ENCODE measurements at places on chromosomes 6 and 20.
A peak's percentile ranks its signal among the peaks of the same experiment; 100 is the strongest.

DNA sequence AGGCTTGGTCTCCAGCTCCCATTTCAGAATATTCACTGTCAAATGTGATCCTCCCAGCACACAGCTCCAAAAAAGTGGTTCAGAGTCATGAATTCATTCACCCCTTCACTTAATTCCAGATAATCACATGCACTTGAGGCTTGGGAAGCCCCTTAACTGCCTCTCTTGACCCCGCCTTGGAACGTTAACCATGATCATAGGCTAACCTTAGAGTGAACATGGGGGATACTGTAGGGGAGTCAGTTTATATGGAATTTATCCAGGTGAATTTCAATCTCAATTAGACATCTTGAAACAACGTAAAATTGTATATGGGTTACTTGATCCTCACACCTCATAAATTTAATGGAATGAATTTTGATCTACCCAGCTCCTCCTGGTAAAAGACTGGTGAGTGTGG lies 346.8 kb upstream of the ARID1B start:
- no peak for DNase-seq

GRCh38 chr6:89398762-89399525 lies 13.1 kb downstream of the RRAGD start:
- DNase-seq: no peak

DNA sequence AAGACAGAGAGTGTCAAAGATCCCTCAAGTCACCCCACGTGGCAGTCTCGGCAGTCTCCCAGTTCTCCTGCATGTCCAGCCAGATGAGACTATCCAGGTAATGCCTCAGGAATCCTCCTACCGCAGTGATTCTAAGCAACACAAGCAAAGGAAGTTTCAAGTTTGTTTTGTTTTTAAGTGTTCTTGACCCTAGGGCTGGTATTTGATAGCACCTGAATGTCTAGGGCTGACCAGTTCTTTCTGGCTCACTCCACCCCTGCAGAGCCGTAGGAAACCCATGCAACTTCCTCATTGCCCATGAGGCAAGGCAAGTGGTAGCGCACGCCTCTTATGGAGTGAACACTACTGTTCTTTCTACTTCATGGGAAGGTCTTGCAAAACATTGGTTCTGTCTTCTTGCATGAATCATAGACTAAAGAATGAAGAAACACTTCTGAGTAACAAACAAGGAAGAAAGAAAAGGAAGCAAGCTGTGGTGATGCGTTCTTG lies 24.8 kb upstream of the FOXQ1 start:
- DNase-seq: peak; percentile 73

GRCh38 chr6:166512567-166512966 lies 73.9 kb downstream of the RAMACL start:
- no peak for DNase-seq

DNA sequence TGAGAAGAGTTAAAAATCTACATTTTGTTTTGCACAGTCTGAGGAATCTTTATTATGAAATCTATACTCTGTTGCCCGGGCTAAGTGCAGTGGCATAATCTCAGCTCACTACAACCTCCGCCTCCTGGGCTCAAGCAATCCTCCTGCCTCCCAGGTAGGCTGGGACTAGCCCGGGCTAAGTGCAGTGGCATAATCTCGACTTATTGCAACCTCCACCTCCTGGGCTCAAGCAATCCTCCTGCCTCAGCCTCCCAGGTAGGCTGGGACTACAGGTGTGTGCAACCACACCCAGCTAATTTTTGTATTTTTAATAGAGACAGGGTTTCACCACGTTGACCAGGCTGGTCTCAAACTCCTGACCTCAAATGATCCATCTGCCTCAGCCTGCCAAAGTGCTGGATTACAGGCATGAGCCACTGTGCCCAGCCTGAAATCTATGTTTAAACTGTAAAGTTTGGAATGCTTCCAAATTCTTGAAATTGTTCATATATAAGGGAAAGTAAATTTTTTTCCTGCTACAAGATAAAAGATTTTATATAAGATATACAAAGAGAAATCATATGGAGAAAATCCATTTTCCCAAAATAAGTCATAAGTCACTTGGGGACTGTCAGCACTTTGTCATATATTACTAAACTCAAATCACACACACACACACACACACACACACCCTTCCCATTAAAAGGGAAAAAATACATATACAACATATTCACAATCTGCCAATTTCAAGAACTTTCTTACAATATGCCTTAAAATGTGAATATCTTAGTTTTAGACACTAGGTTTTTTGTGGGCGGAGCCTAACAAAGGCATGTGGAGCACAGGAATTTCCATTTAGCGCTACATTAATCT lies 19.4 kb downstream of the PTPRK start:
- no peak for DNase-seq

DNA sequence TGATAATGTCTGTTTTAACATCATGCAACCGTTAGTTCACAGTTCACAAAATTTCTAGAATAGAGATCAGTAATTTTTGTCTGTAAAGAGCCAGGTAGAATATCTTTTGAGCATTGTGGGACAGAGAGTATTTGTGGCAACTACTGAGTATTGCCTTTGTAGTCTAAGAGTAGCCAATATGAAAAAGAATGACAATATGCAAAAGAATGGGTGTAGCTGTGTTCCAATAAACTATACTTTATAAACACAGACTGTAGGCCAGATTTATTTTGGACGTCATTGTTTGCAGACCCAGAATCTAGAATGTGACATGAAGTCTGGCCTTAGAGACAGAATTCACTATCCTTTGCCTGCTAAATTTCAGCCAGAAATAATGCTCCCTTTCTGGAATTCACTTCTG lies 694.1 kb upstream of the MMS22L start:
- no peak for DNase-seq

DNA sequence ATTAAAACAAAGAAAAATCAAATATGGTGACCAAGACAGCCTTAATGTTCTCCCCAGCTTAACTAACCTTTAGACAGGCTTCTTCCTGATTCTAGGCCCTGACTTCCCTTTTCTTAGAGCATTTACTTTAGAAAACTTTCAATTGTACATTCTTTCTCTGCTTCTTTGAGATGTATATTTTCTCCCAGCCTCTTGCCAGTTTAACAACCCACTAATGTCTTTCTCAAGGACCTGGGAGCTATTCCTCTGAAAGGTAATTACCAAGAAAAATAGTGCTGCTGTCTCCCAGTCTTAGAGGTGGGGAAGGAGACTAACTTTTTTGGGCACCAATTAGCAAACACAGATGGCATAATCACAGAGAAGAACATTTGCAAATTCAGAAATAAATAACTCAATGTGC lies 62.8 kb upstream of the KCNQ5 start:
- no peak for DNase-seq

GRCh38 chr20:57150559-57150958 lies 115.9 kb downstream of the BMP7 start:
- DNase-seq: no peak

DNA sequence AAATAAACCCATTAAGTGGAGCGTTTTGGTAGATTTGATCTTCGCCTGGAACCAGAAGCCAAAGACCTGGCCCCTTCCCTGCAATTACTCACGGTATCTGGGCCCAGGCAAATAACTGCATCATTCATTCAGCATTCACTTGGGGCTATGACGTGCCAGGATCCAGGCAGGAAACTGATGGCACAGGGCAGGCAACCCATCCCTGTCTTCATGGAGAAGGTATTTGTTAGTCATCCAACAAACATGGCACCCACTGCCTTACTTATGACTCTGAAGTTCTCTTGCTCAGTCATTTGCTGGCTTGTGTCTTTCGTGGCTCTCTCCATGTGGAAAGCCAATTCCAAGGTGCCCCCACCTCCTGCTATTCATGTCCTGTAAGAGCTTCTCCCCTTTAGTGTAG lies 232.4 kb downstream of the BMP7 start:
- DNase-seq: no peak

- DNase-seq: no peak
Measured at GRCh38 chr6:5028921-5029320, 25.1 kb upstream of the RPP40 start.

DNA sequence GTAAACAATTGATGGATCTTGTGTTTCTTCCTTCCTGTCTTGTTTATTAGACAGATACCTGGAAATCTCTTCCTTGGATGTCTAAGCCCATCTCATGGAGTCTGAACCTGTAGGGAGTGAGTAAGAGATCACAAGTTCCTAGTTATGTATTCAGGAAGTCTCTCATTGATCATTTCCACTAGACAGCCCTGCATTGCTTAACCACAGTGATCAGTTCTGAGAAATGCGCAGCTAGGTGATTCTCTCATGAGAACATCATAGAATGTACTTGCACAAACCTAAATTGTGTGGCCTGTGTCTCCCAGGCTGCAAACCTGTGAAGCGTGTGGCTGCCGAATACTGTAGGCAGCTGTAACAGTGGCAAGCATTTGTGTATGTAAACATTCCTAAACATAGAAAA lies 39.1 kb downstream of the FAM120B start:
- DNase-seq: no peak

DNA sequence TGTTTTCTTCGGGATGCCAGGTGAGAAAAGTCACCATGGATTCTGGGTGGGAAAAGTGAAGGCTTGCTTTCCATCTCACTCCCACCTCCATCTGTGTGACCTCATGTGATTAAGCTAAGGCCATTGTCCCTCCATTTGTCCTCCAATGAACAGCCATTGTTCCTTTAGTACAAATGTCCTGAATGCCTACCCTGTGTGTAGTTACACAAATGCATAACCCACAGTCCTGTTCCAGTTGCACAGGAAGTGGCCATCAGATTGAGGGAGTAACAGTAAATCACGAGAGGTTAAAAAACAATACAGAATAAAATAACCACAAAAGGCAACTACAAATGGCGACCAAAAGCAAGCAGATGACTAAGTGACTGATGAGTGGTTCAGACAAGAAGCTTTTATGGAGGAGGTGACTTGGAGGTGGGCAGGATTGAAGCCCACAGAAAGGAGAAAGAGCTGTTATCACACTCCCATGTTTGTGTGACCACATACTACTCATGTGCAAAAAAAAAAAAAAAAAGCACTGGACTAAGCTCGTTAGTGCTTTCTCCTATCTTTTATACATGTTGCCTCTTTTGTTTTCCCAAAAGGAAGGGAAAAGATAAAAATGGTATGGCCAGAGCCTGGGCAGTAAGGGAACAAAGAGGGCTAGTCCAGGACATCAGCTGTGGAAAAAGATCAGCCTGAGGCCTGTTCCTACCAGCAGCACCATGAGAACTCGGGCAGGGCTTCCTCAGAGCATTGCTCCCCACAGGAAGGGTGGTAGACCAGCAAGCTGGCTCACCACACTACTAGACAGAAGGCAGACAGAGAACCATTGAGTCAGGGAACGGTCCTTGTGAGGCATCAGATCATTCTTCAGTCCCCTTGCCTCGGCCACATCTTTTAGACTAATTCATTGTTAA lies 111.0 kb downstream of the TFAP2A start:
- DNase-seq: no peak

DNA sequence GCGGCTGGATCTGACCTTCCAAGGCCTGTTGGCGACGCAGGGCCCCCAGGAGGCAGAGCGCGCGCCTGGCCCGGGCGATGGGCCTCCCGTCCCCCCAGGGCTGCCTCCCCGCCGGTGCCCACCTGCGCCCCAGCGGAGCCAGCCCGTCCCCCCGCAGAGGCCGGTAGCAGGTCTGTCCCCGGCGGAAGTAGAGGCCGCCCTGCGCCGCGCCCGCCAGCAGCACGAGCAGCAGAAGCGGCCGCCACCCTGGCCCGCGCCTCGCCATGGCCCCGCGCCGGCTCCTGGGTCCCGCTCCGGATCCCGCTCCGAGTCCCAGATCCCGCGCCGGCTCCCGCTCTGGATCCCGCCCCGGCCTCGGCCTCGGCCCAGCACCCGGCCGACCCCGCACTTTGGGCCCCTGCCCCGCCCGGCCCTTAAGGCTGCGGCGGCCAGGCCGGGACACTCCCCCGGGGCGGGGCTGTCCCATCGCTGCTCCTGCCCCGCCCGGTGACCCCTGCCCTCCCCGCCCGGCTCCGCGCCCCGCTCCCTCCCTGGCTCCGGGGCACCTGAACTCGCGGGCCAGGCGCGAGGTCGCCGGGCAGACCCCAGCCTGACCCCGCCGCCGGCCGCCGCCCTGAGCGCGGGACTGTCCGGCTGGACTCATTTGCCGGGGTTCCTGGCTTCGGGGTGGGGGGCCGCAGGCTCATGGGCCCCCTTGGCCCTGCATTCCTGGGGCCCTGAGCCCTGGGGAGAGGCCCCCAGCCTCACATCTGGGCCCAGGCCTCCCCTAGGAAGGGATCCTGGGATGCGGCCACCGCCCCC lies at the start of gene CTSZ:
CTSZ (minus strand) TSS at position 391 of the 801 bp plus-strand sequence; CDS start at position 265, 126 bp downstream.
- DNase-seq: peak; percentile 70

DNA sequence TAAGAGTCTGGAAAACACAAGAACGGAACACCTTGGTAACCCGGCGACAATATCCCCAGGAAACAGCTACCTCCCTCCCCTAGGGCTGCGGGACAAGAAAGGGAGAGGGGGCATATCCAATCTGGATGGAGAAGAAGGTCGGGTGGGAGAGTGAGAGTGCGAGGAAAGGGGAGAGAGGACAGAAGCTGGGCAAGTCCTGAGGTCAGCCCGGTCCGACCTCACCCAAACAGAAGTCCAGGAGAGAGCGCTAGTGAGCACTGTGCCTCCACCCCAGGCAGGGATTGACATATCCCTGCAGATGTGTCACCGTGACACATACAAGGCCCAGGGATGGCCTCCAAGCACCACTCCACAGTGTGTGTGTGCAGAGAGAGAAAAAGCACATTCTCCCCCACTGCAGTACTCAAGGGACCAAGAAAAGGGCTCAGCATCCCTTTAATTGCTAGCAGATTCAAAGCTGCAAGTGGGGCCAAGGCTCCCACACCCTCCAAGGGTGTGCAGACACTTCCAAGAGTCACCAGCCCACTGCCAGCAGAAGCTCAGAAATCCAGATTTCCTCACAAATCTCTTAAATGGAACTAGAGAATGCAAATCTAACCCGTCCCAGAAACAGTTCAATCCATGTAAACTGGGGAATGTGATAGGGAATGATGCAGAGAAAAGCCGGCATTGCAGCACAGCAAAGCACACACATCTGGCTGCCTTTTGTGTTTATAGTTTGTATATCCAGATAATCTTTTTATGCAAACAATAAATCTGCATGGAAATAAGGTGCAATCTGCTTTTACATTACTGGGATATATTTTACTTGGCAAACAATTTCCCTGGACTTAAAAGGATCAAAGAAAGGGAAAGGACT lies 3.1 kb downstream of the PXDC1 start:
- peak; percentile 94 for DNase-seq

DNA sequence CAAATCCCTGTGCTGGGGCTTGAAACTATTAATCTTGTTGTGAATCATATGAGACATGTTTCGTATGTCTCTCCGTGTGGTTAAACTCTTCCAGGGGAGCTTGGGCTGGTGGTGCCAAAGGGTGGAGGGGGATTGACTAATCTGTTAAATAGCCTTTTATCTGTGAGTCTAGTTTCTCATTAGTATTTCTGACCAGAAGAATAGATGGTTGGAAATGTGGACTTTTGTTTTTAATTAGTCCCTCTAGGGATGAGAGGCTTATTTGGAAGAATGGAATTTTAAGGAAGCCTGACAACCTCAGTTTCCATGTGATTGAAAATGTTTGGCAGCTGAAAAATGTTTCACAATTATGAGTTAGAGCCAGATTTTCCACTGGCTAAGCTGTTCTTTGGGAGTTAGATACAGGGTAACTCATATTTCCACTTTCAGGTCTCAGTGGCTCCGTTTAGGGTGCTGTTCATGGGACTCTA lies 117.3 kb downstream of the BCKDHB start:
- DNase-seq: no peak

All from islet precursor cell (in vitro differentiated cells).